ENCODE measurements at places on chromosomes 6 and 20.

- peak; percentile 64 for DNase-seq
Measured at GRCh38 chr6:56693246-56693607, 50.5 kb upstream of the DST start.

DNA sequence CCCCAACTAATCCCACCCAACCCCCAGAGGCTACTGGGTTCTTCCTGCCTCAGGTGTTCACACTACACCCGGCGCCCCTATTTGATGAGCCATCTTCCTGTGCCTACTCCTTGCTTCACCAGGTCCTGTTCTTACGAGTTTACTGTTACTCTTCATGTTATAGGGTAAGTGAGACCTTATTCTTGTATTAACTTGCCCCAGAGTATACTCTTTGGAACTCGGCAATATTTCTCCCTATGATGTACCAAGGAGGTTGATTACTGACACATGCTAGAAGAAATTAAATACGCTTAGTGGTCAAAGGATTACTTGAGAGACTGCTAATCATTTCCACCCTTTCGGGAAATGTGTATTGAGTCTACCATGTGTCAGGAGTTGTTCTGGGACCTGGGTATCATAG, 8.9 kb downstream of the RING1 start:
- DNase-seq = no peak

DNA sequence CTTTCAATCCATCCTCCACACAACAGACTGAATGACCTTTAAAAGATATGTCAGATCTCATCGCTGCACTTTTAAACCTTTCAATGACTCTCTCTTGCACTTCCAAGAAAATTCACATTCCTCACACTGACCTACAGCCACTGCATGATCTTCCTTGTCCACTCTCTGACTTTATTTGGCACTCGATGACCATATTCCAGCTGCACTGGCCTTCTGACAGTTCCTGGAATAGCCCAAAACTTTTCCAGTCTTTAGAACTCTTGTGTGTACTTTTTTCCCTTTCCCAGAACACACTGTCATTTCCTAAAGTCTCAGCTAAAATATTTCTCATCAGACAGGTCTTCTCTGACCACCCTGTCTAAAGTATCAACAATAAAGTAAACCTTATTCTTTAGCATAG, 174.6 kb downstream of the ADGRG6 start:
- DNase-seq = no peak

GRCh38 chr20:54228841-54229240, 21.0 kb downstream of the PFDN4 start:
- no peak for DNase-seq

GRCh38 chr6:6918216-6918983, 189.4 kb upstream of the RREB1 start:
- no peak for DNase-seq

GRCh38 chr6:37042150-37042549, 36.7 kb downstream of the FGD2 start:
- no peak for DNase-seq

- no peak for DNase-seq
Measured at GRCh38 chr6:42502990-42503389, 51.3 kb upstream of the TRERF1 start.

DNA sequence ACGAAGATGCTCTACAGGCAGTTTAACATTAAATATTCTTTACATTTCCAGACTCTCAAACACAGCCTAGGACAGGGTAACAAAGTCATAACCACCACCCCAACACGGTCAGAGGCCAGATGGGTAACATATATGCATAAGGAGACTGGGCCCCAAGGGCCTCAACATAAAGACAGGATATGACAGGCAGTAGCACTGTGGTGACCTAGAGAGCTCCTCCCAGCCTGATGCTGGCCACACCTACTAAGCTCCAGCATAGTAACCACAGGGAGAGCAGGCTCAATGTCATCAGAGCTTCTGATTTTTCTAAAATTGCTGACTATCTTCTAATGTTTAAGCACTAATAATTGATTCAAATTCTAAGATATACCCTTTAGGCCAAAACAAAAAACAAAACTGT, 21.7 kb downstream of the SMLR1 start:
- DNase-seq = no peak

DNA sequence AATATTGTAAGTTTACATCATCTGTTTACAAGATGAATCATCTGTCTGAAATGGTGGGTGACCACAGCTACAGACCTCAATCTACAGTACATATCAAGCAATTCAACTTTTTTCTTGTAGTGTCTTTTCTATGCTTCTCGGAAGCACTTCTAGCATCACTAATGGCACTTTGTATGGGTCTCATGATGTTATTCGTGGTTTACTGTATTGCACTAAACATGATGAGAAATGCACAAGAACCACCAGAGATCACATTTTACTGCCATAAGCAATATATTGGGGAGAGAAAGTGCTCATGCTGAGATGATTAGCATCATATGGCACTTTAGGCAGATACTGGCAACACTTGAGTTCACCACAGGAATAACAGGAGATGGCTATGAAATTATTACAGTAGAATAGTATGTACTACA, 15.4 kb upstream of the BTBD3 start:
- no peak for DNase-seq

DNA sequence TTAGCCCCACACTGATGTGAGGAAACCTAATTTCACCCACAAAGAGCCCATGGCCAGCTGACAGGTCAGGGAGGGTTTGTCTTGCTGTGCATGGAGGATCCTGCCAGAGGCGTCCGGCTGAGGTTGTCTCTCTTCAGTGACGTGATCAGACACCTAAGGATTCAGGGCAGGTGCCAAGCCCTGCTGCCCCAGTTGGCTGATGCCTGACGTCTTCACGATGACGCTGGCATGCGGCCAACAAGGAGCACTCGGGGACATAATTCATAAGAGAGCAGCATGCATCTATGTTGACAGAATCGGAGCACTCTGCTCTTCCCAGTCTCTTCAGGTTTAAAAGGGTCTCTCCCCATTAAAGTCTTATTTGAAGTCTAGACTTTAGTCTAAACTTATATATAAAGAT, 47.8 kb downstream of the PSMB1 start:
- DNase-seq = no peak

DNA sequence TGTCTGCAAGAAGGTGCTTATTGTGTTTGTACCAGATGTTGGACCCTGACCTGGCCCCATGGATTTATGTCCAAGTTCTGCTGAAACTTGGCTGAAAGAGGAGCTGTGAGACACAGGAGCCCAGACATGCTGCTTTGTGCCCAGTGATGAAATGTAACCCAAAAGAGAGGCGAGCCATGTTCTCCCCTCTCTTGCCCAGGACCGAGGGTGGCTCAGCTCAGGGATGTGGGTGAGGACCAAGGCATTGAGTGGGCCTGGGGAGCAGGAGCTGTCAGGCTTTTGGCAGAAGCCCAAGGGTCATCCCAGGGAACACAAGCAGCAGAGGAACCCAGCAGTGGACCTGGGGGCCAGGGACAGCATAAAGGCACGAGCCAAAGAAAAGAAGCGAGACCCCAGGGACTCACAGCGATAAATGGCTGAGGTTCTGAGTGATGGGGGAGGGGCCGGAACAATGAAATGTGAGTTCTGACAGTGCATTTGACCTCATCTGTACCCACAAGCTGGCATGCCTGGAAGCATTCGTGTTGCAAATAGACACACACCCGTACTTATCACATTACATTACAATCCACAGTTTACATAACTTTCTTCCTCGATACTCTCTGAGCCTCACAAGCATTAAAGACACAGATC, 363.4 kb upstream of the JARID2 start:
- no peak for DNase-seq

- DNase-seq = no peak
Measured at GRCh38 chr6:81834141-81834681, 81.7 kb upstream of the TENT5A start.

DNA sequence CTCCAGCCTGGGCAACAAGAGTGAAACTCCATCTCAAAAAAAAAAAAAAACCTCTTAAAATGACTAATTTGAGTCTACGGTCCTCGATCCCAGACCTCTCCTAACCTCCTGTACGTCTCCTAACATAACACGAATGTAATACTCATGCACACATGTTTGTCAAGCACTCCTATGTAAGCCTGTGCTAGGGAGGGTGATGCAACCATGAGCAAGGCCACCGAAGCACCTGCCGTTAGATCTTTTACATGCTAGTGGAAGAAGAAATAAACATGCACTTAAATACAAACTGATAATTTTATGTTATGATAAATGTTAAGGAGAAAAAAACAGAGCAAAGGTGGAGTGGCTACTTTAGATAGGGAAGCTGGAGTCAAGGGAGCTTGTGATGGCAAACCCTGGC, 72.3 kb upstream of the BEND3 start:
- no peak for DNase-seq

GRCh38 chr6:23308166-23308565, 738.8 kb downstream of the HDGFL1 start:
- DNase-seq = no peak

DNA sequence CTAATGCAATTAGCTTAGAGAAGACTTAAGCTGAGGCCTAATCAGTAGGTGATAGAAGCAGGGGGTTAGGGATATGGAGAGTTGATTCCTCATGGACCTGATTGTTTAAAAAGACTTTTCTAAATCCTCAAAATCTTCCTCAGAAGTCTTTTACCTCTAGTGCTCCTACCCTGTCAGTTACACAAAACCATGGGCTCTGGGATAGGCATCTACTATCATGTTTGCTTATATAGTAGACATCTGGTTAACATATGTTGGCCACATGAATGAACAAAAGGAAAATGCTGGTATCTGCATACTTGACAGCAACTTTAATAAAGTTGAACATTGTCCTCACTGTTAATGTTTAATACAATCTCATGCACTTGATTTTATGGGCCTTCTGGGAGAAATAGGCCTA, 61.5 kb upstream of the FKBP1C start:
- DNase-seq = no peak

GRCh38 chr6:23334360-23334759, 765.0 kb downstream of the HDGFL1 start:
- DNase-seq = no peak

GRCh38 chr6:21305893-21306332, 287.6 kb upstream of the SOX4 start:
- no peak for DNase-seq

GRCh38 chr6:628766-629165, 28.1 kb downstream of the HUS1B start:
- DNase-seq = no peak

DNA sequence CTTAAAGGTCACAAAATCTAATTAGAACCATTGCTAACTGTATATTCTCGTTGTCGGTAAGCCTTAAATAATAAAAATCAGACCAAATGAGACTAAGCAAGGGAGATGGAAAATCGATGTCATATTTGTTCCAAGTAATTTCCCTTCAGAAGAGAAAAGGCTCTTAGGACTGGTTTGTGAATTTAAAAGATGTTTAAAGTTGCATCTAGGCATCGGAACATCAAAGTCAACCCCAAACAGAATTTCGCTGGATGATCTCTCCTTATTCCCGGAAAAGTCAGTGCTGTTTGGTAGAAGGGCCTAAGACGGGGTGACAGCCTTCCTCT, 63.8 kb downstream of the NPEPL1 start:
- no peak for DNase-seq

- no peak for DNase-seq
Measured at GRCh38 chr20:63173552-63174191, 42.3 kb downstream of the YTHDF1 start.

- DNase-seq = peak; percentile 50
Measured at GRCh38 chr6:169141671-169142537, 111.7 kb downstream of the THBS2 start.

DNA sequence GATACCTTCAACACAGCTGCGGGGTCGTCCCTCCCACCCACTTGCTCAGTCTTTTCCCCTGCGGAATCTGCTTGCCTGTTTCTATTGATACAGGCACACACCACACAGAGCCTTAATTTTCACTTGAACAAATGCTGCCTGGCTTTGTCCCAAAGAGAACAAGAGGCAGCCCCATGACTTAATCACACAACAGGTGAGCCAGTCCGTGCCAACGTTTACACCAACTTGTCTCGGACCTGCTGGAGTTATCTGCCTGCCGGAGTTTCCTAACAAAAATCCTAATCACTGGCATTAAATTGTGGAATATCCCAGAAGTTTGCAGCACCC, 186.8 kb upstream of the RREB1 start:
- DNase-seq = no peak

GRCh38 chr20:44388466-44389023, 33.0 kb downstream of the HNF4A start:
- peak; percentile 23 for DNase-seq

GRCh38 chr6:94227741-94228140, 808.4 kb upstream of the EPHA7 start:
- DNase-seq = no peak

DNA sequence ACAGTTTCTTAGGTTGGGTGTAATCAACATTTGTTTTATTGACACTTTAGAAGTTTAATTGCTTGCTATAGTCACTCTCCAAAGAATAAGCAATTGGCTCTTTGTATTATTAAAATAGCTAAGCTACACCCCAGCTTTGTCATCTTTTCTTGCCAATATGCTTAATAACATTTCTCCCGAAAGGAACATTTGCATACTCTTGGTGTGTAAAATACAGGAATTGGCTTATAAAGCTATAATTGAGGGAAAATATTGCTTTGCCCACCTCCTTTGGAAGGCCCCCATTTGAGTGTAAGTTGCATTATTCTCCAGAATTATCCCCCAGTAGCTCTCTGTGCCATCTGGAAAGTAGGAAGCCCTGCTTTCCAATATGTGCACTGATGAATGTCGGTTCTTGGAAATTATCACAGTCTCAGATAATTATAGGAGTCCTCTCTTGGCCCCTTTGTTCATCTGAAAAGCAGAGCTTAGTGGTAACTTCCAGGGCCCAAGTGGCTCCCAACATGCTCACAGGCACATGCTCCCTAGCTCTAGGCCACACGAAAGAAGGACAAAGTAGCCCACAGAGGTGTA, 92.4 kb upstream of the B3GAT2 start:
- DNase-seq = no peak

DNA sequence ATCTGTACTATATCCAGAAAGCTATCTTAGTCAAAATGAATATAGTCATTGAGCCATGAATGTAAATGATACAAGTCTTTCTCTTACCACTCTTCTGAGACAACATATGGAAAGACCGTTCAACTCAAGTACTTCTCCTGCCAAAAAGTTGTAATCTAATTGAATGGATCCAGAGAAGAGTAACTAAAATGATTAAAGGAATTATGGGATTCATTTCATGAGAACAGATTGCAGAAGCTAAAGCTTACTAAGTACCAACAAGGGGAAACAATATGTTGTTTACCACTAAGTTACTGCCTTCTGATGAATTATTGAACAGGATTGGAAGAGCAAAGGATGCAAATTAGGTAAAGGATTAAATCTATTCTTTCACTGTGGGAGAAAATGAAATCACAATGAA, 2.0 kb upstream of the LGSN start:
- DNase-seq = no peak

GRCh38 chr20:44083220-44083933, 103.6 kb downstream of the JPH2 start:
- no peak for DNase-seq

GRCh38 chr20:945841-946240, 29.7 kb upstream of the ANGPT4 start:
- no peak for DNase-seq

Measured in uterus (tissue), 4 donors.